ENCODE measurements at places on chromosomes 1 and 21. TPM values are rescaled to one million over a fixed set of nuclear protein-coding genes. Genes with fewer than 3 reads are reported as not detected.

- no peaks in the 10 kb centered on the region for H3K36me3 ChIP-seq
- H3K27me3 ChIP-seq: no peaks in the 10 kb centered on the region
These were observed 254.8 kb upstream of the PLXNA2 start for GRCh38 chr1:208499026-208499425.

DNA sequence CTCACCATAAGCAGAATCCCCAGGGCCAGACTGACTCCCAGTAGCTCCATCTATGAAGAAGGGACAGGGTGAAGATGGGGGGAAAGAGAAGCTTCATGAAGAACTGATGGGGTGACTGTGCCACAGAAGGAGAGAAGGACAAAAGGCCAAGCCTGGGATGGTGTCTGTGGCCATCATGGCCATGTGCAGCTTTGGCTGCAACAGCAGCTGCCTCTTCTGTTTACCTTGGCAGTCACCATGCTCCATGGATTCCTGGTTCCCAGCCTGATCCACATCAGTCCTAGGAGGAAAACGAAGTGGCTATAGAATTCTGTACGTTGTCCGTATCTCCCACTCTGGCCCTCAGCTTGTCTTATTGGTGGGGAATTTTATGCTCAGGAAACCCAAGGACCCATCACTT, 12.0 kb downstream of the SEMA6C start:
- H3K27me3 ChIP-seq: no peaks in the 10 kb centered on the region
- no peak overlapping the region for H3K4me3 ChIP-seq
- no peak for DNase-seq
- peaks cover 6% of the 10 kb centered on the region for H3K36me3 ChIP-seq
- no peak overlapping the region for H3K27ac ChIP-seq
- peaks cover 17% of the 10 kb centered on the region for H3K4me1 ChIP-seq

MSH4 gene
- 0.74 TPM for total RNA-seq

GRCh38 chr1:147726168-147726567, 34.2 kb downstream of the GJA5 start:
- DNase-seq: no peak
- H3K36me3 ChIP-seq: no peaks in the 10 kb centered on the region
- no peak overlapping the region for H3K27ac ChIP-seq

DNA sequence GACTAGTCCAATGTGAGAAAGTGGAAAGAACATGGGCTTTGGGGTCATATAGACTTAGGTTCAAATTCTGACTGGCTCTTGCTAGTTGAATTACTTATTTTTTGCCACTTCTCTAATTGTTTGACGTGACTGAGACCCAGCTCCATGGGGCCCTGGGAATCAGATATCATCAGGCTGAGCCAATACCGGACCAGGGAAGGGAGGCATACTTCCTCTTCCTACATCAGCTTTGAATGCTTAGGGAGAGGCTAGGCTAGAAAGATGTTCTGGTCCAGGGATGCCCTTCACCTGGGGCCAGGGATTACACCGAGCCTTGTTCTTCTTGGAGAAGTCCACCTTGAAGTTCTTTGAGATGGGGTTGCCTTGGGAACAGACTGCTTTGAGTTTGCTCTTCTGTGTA, 3.7 kb upstream of the NR1I3 start:
- H3K27ac ChIP-seq: no peak overlapping the region
- H3K27me3 ChIP-seq: no peaks in the 10 kb centered on the region
- H3K36me3 ChIP-seq: no peaks in the 10 kb centered on the region

S100A16 gene
- 133 TPM for total RNA-seq

DNA sequence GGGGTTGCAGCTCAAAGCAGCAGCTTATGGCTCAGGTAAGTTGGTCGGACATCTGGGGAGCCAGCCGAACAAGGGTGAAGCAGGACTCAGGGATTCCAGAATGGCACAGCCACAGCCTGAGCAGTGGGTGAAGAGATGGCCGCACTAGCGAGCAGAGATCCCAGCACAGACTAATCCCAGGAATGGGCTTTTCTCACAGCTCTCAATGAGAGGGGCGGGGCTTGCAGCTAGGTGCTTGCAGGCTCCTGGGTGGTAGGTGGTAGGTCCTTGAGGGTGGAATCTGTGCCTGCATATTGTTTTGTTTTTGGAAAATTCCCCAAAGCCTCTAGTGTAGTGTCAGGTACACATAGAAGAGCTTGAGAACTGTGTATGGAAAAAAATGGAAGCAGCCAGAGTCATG, 9.0 kb downstream of the KIAA0040 start:
- no peaks in the 10 kb centered on the region for H3K27me3 ChIP-seq
- no peak overlapping the region for H3K27ac ChIP-seq
- peaks cover 25% of the 10 kb centered on the region for H3K36me3 ChIP-seq
- DNase-seq: no peak

TCHHL1 gene
- total RNA-seq: not detected

DNA sequence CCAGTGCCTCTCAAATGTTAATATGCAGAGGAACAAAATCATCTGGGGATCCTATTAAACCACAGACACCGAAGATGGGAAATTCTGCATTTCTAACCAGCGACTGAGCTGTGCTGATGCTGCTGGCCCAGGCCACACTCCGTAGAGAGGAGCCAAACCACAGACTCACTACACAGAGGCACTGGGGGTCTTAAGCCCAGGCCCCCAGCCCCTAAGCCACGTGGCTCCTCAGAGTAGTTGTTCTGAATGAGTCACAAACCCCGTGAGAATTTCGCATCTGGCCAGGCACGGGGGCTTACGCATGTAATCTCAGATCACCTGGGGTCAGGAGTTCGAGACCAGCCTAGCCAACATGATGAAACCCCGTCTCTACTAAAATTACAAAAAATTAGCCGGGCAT, 2.8 kb upstream of the CELA2A start:
- no peaks in the 10 kb centered on the region for H3K27me3 ChIP-seq
- H3K27ac ChIP-seq: no peak overlapping the region
- no peak for DNase-seq
- no peak overlapping the region for H3K4me3 ChIP-seq
- H3K4me1 ChIP-seq: no peaks in the 10 kb centered on the region
- no peaks in the 10 kb centered on the region for H3K36me3 ChIP-seq

GRCh38 chr1:87392248-87393192, 63.8 kb downstream of the LMO4 start:
- H3K4me1 ChIP-seq: no peaks in the 10 kb centered on the region
- DNase-seq: no peak
- no peak overlapping the region for H3K27ac ChIP-seq

- no peak overlapping the region for H3K4me3 ChIP-seq
- H3K27me3 ChIP-seq: no peaks in the 10 kb centered on the region
- no peak for DNase-seq
- H3K4me1 ChIP-seq: peaks cover 3% of the 10 kb centered on the region
- no peak overlapping the region for H3K27ac ChIP-seq
These were observed 9.8 kb downstream of the DUSP10 start for GRCh38 chr1:221732052-221732451.

CHI3L2 gene
- 13.2 TPM for total RNA-seq

- H3K4me3 ChIP-seq: no peak overlapping the region
- no peak for DNase-seq
- H3K36me3 ChIP-seq: peaks cover 4% of the 10 kb centered on the region
- H3K27ac ChIP-seq: no peak overlapping the region
These were observed 18.7 kb upstream of the DPH5 start for GRCh38 chr1:101044259-101044658.

DNA sequence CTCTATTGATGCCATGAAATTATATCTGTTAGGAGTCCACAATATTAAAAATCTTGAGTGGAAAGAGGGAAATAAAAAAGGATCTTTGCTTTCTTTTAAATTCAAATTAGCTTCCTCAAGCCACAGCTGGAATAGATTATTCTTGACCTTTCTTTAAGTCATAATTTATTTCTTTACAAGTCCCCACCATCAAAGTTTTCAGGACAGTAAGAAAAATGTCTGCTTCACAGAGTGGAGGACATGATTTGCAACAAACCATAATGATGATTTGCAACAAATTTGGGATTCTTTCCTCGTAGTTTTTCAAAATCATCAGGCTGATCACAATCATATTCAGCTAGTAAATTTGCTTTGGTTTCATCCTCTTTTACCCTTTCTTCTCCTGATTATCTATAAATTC, 301.8 kb upstream of the NRIP1 start:
- no peak overlapping the region for H3K4me3 ChIP-seq
- no peak for DNase-seq
- no peak overlapping the region for H3K27ac ChIP-seq
- no peaks in the 10 kb centered on the region for H3K36me3 ChIP-seq

TMEM52 gene
- total RNA-seq: 3.4 TPM

GRCh38 chr1:209783386-209783785, 973 bp downstream of the C1orf74 start:
- H3K27me3 ChIP-seq: no peaks in the 10 kb centered on the region
- H3K36me3 ChIP-seq: no peaks in the 10 kb centered on the region
- H3K4me1 ChIP-seq: peaks cover 25% of the 10 kb centered on the region

GRCh38 chr1:50348449-50349241, 74.6 kb downstream of the DMRTA2 start:
- peak; percentile 33 for DNase-seq
- H3K27ac ChIP-seq: no peak overlapping the region
- H3K27me3 ChIP-seq: no peaks in the 10 kb centered on the region
- H3K36me3 ChIP-seq: no peaks in the 10 kb centered on the region
- no peak overlapping the region for H3K4me3 ChIP-seq

GRCh38 chr1:159647616-159648015, 60.0 kb downstream of the APCS start:
- no peak overlapping the region for H3K27ac ChIP-seq
- H3K36me3 ChIP-seq: no peaks in the 10 kb centered on the region
- H3K4me3 ChIP-seq: no peak overlapping the region
- no peaks in the 10 kb centered on the region for H3K4me1 ChIP-seq

HCRTR1 gene
- not detected for total RNA-seq

GRCh38 chr1:54253480-54253879, 53.5 kb downstream of the MRPL37 start:
- peaks cover 4% of the 10 kb centered on the region for H3K36me3 ChIP-seq
- no peaks in the 10 kb centered on the region for H3K4me1 ChIP-seq
- H3K27me3 ChIP-seq: no peaks in the 10 kb centered on the region
- H3K4me3 ChIP-seq: no peak overlapping the region
- H3K27ac ChIP-seq: no peak overlapping the region

GRCh38 chr1:60279798-60280197, 206.2 kb upstream of the C1orf87 start:
- DNase-seq: no peak
- peaks cover 7% of the 10 kb centered on the region for H3K4me1 ChIP-seq
- H3K4me3 ChIP-seq: no peak overlapping the region

GRCh38 chr21:38956521-38956855, 150.8 kb downstream of the ETS2 start:
- no peaks in the 10 kb centered on the region for H3K27me3 ChIP-seq
- no peak for DNase-seq
- H3K4me1 ChIP-seq: peaks cover 28% of the 10 kb centered on the region
- no peak overlapping the region for H3K4me3 ChIP-seq
- H3K27ac ChIP-seq: peak overlapping the region; percentile 69

- H3K36me3 ChIP-seq: no peaks in the 10 kb centered on the region
- H3K4me3 ChIP-seq: no peak overlapping the region
- H3K4me1 ChIP-seq: no peaks in the 10 kb centered on the region
- DNase-seq: no peak
These were observed 263.6 kb downstream of the RWDD3 start for GRCh38 chr1:95497566-95497965.

CR2 gene
- total RNA-seq: not detected

DNA sequence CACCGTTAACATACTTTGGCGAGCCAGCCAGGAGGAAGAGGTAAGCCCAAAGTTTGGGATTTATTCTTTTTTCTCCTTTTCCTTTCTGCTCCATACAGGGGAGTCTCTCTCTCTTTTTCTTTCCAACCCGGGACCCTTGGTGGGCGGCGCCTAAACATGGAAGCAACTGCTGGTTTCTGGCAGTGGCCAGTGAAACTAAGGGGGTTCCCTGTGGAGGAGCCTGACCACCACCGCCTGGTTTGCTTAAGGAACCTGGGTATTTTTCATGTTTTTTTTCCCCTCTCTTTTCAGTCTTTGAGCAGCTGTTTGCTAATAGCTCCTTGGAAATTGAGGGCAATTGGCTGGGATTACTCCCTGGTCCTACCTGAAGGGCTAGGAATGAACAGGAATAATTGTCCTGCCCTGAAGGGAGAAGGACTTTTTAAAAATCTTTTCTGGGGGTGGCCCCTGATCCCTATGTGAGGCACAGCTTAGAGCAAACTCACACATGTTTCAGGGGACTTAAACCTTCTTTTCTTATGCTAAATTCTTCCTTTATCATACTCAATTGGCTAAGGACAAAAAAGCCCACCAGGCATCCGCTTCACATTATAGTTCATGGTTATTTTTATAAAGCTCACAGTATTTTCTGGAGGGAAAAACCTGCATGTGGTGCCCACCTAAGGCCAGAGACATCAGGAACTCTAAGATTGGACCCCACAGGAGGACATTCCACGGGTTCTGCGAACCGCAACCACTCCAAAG, 61.3 kb upstream of the PLD5 start:
- no peaks in the 10 kb centered on the region for H3K36me3 ChIP-seq
- H3K27ac ChIP-seq: no peak overlapping the region
- H3K27me3 ChIP-seq: no peaks in the 10 kb centered on the region
- no peaks in the 10 kb centered on the region for H3K4me1 ChIP-seq

GRCh38 chr1:201019321-201019977, 4.1 kb downstream of the KIF21B start:
- no peaks in the 10 kb centered on the region for H3K27me3 ChIP-seq
- H3K4me1 ChIP-seq: peaks cover 90% of the 10 kb centered on the region
- no peaks in the 10 kb centered on the region for H3K36me3 ChIP-seq
- DNase-seq: peak; percentile 87

- H3K36me3 ChIP-seq: no peaks in the 10 kb centered on the region
- no peaks in the 10 kb centered on the region for H3K4me1 ChIP-seq
- no peak for DNase-seq
- no peak overlapping the region for H3K27ac ChIP-seq
- no peaks in the 10 kb centered on the region for H3K27me3 ChIP-seq
These were observed 597.6 kb downstream of the ADGRL2 start for GRCh38 chr1:82398357-82398756.

DNA sequence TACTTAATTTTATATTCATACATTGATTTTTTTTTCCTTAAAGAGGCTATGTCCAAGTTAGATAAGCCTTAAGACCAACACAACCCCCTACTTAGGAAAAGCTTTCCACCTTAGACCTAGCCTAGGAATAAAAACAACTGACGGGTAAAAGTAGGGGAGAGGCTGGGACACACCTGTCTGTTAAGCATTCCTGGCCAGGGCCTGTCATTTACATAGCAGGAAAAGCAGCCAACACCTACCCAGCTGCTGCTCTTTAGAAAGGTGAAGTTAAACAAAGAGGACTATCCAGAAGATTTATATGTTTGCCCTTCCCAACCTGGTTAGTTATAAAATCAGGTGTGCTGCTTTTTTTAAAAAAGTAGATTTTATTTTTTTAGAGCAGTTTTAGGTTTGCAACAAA, 29.1 kb upstream of the SAMD13 start:
- peak; percentile 68 for DNase-seq
- no peak overlapping the region for H3K27ac ChIP-seq

DNA sequence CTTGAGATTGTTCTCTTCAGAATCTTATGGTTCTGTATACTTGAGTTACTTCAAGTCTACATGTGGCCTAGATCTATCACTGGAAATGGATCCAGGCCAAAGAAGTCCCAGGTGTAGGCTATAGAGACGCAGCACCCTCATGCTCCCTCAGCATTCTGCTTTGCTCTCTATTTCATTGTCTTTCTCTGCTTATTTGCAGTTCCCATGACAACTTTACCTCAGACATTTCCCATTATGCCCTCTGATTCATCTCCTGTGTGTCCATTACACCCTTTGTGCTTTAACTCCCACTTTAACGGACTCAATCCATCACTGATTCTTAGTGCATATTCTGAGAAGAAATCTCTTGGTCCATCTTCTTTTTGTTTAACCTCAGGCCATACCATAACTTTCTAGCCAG, 236.9 kb upstream of the NRIP1 start:
- no peaks in the 10 kb centered on the region for H3K27me3 ChIP-seq
- no peaks in the 10 kb centered on the region for H3K4me1 ChIP-seq
- no peaks in the 10 kb centered on the region for H3K36me3 ChIP-seq

GRCh38 chr21:42306366-42307035, 8.7 kb downstream of the TFF3 start:
- H3K27ac ChIP-seq: no peak overlapping the region
- no peak overlapping the region for H3K4me3 ChIP-seq
- peaks cover 15% of the 10 kb centered on the region for H3K4me1 ChIP-seq
- no peak for DNase-seq
- no peaks in the 10 kb centered on the region for H3K27me3 ChIP-seq

CFAP45 gene
- total RNA-seq: 8.9 TPM

Measured in upper lobe of left lung (tissue), 6 donors.